ENCODE measurements at places on chromosomes 2 and 18.

- no peak for DNase-seq
These were observed 102.6 kb downstream of the PTPN4 start for GRCh38 chr2:119862127-119862889.

- DNase-seq: no peak
These were observed 9.2 kb downstream of the PTMA start for GRCh38 chr2:231717281-231718171.

DNA sequence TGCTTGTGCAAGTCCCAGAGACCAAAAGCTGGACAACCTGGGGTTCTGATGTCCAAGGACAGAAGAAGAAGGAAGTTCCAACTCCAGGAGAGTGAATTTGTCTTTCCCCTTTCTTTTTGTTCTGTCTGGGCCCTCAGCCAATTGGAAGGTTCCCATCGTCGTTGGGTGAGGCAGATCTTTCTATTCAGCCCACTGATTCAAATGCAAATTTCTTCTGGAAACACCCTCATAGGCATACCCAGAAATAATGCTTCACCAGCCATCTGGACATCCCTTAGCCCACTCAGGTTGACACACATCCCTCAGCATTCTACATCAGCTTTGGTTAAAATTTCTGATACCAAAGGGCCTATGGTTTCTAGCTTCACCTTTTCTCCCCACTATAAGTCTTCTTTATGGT, 156.5 kb downstream of the SP3 start:
- no peak for DNase-seq

DNA sequence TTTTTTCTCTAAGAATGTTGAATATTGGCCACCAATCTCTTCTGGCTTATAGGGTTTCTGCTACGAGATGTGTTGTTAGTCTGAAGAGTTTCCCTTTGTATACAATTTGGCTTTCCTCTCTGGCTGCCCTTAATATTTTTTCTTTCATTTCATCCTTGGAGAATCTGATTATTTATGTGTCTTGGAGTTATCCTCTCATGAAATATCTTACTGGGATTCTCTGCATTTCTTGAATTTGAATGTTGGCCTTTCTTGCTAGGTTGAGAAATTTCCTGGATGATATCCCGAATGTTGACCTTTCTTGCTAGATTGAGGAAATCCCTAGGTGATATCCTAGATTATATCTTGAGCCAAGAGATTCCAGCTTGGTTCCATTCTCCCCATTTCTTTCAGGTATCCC, 125.6 kb downstream of the SLC5A7 start:
- DNase-seq: no peak

- no peak for DNase-seq
These were observed 173.9 kb upstream of the RAB12 start for GRCh38 chr18:8435376-8435775.

DNA sequence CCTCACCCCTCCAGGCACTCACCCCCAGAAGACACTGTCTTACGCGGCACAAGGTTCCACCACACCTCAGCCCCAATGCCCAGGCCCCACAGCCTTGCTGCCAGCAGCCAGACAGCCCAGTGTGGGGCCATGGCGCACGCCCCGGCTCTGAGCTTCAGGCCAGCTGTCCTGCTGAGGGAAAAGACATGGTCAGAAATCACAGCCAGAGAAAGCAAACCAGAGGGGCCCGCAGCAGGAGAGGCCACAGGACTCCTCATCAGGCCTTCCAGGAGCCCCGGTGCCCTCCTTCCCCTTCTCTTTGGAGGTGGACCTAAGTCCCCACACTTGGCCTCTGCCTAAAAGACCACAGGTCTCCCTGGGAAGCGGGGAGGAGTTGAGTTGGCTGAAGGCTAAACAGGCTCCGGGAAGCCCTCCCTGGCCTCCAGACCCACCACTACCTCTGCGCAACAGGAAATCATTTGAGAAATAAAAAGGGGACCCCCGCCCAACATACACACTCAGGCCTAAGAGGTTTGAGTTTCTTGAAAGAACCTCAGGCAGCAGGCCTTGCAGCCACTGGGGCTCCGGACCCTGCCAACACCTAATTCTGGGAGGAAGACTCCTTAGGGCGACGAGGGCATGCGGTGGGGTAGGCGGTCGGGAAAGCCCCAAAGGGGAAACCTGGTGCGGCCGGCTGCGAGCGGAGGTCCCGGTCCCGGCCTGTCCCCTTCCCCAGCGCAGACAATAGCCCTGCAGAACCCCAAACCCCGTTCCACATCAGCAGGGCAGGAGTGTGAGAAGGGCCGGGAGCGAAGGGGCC, 1.9 kb downstream of the SEMA4C start:
- DNase-seq: no peak

DNA sequence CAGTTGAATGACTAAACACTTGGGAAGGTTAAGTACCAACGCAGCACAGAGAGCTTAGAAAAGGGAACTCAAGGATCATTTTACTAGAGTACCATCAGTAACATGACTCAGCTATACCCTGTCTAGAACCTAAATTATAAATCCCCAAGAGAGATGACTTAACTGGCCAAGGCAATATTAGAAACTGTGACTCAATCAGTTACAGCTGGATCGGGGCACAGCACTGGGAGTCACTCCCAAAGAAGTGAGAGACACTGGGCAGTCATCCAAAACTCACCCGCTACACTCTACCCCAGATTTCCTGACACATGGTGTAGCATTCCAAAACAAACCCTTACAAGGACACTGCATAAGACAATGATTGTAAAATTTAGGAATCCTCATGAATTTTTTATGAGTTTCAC, 17.7 kb downstream of the IWS1 start:
- no peak for DNase-seq

DNA sequence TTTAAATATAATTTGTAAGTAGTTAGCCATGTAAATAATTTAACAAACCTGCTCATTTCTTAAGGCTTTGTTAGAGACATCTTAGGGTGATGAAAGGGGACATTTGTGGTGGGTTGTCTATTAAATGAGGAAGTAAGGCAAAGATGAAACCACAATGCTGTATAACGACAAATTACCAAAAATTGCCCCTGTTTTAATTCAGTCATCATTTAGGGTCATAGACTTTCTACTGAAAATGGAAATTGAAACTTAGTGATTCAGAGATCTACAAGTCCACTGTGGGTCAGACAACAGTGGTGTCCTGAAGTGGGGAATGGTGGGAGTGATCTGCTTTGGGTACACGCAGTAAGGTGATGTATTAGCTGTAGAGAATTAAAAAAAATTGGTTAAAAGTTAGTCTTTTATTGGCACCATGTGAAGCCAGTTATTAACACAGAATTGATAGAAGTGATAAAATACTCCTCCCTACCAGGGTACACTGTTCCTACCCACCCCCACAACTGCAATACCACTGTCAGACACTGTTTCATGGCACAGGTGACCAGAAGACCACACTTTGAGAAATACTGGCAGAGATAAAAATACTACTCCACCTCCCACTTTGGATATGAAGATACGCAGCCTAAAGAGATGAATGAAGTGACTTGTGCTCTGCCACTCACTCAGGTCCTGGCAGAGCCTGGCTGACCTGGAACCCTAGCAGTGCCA, 13.4 kb downstream of the CERS6 start:
- DNase-seq: no peak

DNA sequence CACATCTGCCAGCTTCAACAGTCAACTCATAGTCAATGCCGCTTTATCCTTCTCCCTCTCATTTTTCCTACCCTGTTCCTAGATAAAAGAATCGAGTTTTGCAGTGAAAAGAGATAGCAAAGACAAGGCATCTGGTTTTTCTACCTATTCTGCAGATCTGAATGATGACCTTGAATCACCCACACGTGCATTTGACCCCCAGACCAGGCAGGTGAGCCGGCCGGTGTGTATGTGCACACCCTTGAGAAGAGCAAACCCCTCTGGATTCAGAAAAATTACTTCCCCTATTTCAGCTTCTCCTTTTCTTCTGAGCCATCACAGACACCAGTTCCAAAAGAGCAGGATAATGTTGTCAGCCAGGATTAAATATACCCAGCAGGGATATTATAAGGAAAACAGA, 115.6 kb upstream of the ST6GAL2 start:
- no peak for DNase-seq

DNA sequence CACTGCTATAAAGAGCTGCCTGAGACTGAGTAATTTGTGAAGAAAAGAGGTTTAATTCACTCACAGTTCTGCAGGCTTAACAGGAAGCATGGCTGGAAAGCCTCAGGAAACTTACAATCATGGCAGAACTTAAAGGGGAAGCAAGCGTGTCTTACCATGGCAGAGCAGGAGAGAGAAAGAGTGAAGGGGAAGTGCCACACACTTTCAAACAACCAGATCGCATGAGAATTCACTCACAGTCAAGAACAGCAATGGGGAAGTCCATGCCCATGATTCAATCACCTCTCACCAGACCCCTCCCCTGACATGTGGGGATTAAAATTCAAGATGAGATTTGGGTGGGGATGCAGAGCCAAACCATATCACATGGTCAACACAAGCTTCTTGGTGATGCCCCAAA, 34.7 kb upstream of the CDK5R2 start:
- no peak for DNase-seq

- DNase-seq: no peak
These were observed 184.1 kb upstream of the GLI2 start for GRCh38 chr2:120551522-120551921.

DNA sequence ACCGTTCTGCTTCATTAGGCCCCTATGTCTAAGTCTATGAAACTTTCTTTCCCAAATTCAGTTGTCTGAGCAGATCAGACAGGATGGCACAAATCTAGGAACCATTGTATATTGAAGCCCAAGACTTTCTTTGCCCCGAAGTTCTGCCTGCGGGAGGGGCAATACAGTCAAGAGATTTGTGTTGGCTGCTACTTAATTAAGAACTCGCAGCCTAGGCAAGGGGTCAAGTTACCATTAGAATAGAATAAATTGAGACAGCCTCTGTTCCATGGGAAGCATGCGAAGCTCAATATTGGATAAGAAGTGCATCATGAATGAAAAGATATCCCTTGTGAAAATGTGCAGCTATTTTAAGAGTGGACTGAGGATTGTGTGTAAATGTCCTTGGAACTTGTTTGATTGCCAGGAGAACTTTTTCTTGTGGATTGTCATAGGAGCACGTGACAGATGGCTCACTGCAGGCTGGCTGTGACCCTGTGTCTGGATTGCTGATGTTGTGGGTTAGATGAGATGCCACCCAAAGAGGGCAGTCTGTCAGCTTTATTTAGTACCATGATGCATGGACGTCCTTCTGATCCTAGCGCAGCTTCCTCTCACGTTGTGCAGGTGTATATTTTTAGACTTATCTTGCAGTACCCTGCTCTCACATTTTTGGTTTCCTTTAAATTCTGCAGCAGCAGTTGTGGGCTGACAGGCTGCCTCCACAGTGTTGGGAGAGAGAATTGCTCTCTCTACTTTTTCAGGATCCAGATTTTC, 30.9 kb downstream of the HAUS1 start:
- no peak for DNase-seq

DNA sequence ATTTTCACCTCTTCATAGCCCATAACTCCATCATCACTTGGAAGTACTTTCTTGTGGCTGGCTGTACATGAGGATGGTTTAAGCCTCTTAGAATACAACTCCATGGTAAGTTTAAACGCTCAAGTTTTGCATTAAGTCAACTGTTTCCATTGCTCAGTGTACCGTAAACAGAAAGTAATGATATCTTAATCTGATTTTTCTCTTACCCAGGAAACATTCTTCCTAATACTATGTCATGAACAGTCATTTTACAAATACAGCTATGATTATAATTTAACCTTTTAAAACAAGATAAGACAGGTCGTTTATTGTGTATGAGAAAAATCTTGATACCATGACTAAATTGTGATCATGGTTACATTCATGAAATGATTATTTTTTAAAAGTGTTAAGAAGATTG, 11.6 kb upstream of the DYNC2LI1 start:
- DNase-seq: no peak

GRCh38 chr18:75244351-75245313, 34.0 kb downstream of the TSHZ1 start:
- DNase-seq: no peak

DNA sequence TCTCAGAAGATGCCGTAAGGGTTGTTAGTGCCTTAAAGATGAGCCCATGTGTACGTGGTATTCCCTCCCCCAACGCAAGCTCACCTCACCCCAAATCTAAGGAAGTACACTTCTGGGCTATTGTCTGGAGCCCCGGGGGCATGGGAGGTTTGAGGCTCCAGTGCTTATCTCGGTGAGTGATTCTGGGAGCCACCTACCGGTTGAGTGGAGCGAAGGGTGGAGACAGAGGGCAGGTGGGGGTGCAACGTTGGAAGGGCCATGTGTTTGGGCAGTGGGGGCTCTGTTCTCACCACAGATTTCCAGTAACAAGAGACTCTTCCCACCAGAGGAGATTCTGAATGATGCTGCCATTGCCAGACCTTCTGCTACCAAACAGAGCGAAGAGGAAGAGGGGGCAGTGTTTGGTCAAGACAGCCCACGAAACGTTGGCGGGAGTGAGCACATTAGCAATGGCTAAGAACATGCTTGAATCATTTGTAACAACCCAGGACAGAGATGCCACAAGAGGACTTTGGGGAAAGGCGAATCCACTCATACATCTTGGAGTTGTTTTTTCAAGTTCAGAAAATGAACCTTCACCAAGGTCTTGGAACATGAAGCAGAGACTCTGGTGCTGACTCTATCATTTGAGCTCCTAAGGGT, 38.7 kb downstream of the TWIST2 start:
- no peak for DNase-seq

DNA sequence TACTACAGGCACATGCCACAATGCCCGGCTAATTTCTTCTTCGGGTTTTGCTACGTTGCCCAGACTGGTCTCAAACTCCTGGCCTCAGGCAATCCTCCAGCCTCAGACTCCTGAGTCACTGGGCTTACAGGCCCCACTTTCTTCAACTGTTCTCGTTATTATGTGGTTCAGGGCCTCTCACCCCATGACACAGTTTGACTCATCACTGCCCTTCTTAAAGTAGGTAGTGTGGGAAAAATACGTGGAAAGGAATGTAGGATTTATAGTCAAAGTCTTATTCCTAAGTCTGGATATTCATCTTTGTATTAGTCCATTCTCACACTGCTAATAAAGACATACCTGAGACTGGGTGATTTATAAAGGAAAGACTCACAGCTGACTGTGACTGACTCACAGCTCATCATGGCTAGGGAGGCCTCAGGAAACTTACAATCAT, 19.4 kb downstream of the CENPA start:
- no peak for DNase-seq

DNA sequence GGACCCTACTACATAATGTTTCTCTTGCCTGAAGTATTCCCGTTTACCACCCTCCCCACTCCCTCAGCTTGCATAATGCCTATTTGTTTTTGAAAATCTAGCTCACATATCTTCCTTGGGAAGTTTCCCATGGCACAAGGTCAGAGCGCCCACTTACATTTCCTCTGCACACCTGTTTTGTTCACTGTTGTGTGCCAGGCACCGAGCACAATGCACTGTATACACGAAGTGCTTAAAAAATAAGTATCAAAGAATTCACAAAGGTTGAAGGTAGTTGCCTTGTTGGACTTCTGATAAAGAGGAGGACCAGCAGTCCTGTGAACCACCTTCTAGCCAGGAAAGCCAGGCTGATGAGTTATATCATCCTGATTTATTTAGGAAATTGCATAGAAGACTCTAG, 16.8 kb upstream of the RHOB start:
- DNase-seq: no peak

- DNase-seq: no peak
These were observed 1022.4 kb downstream of the TMEM182 start for GRCh38 chr2:103784261-103784660.

GRCh38 chr2:47346107-47346506, 56.8 kb upstream of the MSH2 start:
- no peak for DNase-seq

All from stimulated activated CD4-positive, alpha-beta T cell treated with anti-CD3 and anti-CD28 coated beads, Interleukin-15, amount 100 ng/mL, for 1 hour (primary cell).